CD4-positive, alpha-beta T cell treated with Interleukin-1 beta for 1 hour (primary cell): ENCODE measurements at places on chromosomes 3 and 15.
A peak's percentile ranks its signal among the peaks of the same experiment; 100 is the strongest.

- DNase-seq, result no peak
Measured at GRCh38 chr15:31100738-31101137, 787 bp downstream of the TRPM1 start.

DNA sequence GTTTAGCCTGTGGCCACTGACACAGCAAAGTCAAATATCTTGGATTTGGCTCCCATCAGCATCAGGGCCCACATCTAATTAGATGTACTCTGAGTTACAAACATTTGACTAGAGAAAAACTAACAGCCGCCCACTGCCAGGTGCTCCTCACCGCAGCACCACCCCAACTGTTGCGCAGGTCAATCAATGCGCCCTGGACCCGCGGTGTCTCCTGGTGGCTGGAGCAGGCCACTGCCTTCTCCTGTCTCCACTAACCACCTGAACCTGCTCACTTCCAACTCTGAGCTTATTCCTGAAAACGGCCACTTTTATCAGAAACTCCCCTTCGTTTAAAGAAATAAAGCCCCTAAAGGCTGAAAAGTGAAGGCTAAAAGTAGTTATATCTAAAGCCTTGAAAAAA lies 4.3 kb downstream of the RIOX2 start:
- no peak for DNase-seq

GRCh38 chr15:74170875-74171578 lies 2.5 kb upstream of the ISLR start:
- DNase-seq, result no peak

- no peak for DNase-seq
Measured at GRCh38 chr3:183330881-183331280, 77.8 kb downstream of the B3GNT5 start.

GRCh38 chr3:55085231-55085630 lies 157.4 kb upstream of the LRTM1 start:
- no peak for DNase-seq

- no peak for DNase-seq
Measured at GRCh38 chr3:12231431-12231830, 57.4 kb upstream of the PPARG start.

- DNase-seq, result no peak
Measured at GRCh38 chr3:32630266-32630665, 54.7 kb upstream of the CNOT10 start.

DNA sequence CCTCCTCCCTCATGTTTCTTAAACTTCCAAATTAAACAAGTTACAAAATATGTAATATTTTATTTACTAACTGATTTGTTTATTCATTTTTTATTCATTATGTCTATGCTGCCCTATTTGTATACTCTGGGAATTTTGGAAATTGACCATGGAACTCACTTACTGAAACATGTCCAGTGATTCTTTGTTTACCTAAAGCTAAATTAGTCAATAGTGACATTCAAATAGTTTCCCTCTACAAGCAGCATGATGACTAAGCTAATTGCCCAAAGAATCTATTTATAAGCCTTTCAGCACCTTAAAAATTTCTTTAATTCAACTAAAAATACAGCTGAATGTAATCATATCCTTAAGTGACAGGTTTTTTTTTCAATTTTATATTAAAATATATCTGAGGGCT lies 437.7 kb downstream of the SI start:
- no peak for DNase-seq

- no peak for DNase-seq
Measured at GRCh38 chr15:69325456-69325971, 26.8 kb downstream of the PAQR5 start.

DNA sequence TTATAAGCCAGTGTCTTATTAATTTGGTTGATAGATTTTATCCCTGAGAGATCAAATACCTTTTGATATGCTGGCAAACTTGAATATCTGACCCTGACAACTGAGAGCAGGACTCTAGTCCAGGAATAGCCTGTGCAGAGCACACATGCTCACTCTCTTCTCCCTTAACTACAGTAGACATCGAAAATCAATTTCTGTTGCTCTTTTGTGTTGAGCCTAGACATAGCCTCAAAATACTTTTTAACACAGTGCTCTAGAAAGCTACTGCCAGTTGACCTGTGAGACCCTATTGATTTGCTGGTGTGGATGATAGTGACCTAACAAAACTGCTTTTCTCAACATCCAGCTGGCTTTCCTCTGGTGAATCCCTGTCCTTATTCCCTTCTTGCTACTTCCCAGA lies 86.4 kb upstream of the ANKRD28 start:
- no peak for DNase-seq

DNA sequence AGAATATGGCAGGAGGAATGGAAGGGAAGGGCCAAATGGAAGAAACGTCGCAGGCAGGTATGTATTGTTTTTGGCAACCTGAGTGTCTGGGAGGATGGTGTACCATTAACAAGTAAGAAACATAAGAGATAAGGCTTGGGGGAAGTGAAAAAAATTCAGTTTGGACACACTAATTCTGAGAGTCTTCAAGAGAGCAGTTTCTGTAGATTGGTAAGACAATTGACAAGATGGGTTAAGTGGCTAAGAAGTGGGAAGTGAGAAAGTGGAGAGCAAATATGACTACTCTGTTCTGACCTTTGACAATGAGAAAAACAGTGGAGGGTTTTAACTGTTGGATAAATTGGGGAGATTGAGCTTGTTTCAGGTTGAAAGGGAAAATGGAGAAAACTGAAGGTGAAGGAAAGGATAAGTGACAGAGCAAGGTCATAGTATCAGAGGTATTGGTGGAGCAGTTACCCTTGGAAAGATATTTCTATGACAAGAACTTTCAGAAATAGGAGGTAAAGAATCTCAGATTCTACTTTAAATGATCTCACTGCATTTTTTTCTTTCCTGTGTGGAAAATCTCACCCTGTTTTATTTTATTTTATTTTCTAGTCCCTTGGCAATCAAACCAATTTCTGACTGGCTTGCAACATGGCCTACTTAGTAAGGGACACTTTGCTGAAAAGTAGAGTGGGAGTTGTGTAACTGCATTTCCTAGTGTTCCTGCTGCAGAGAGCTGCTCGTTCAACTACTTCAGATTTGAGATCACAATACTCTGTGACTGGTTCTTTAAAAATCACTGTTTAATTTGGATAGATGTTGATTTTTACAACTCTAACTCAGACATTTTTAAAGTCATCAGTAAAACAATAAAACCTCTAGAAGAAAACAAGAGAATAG lies 23.1 kb upstream of the GABPB1 start:
- DNase-seq, result no peak

DNA sequence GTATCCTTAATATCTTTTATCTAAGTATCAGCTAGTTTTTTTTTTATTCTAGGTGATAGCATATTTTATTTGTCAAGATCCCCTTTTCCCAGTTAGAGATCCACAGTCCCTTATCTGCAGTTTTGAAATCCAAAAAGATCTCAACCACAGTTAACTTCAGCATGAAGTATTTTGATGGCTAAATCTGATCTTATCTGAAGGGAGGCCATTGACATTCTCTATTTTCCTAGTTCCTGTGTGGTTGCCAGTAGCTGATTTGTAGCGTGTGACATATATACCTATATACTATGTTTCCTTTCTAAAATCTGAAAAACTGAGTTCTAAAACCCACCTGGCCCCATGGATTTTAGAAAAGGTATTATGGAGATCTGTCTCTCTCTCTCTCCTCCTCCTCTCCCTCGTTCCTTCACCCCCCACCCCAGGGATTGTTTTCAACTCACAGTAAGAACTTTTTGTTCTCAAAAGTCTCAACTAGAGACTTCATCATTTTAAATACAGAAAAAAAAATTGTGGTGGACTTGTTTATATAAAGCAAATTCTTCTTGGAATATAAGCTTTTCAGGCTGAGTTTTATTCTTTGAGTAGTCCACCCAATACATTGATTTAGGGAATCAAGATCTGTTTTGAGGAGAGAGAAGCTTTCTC lies 12.3 kb downstream of the TCF12 start:
- DNase-seq, result no peak

DNA sequence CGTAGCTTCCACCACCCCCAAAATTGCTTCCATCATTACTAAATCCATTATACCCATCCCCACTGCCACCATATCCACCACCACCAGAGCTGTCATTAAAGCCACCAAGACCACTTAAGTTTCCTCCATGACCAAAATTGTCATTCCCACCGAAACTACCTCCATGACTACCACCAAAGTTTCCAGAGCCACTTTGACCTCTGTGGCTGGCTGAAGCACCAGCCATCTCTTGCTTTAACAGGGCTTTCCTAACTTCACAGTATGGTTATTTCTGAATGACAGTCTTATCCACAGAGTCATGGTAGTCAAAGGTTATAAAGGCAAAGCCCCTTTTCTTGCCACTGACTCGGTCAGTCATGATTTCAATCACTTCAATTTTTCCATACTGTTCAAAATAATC lies 24.3 kb upstream of the DENND4A start:
- no peak for DNase-seq

DNA sequence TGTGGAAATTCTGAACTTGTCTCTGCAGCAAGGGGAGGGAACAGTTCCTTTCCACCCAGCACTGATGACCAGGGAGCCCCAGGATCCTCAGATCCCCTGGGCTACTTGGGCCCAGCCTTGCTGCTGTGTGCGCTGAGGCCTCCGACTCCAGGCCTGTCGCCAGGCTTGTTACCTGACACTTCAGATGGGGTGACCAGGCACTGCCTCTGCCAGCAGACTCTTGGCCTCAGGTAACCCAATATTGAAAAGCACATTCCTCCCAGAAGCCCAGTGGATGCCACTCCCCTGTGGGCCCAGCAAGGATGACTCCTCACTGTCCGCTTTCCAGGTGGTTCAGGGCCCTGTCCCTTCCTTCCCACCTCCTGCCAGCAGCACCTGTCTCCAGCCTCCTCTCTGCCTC lies 3.5 kb upstream of the PLA2G4E start:
- no peak for DNase-seq

- DNase-seq, result no peak
Measured at GRCh38 chr3:35718921-35719320, 79.6 kb downstream of the ARPP21 start.

DNA sequence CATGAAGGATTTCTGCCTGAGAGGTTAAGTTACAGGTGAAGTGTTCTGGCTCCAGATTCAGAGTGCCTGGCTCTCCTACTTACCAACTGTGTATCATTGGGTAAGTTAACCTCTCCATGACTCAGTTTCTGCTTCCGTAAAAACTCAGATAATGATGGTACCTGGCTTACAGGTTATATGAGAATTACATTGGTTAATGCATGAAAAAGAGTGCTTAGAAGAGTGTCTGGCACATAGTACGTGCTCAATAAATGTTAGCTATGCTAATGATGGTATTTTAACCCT lies 23.8 kb downstream of the CFAP161 start:
- DNase-seq, result no peak

DNA sequence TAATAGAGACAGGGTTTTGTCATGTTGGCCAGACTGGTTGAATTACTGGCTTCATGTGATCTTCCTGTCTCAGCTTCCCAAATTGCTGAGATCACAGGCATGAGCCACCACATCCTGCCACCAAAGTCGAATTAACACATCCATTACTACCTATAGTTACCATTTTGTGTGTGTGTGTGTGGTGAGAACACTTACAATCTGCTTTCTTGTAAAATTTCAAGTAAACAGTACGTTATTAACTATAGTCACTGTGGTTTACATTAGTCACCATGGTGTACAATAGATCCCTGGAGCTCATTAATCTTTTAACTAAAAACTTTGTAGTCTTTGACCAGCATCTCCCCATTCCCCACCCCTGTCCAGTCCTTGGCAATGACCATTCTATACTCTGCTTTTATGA lies 270.0 kb downstream of the NAALADL2 start:
- no peak for DNase-seq

DNA sequence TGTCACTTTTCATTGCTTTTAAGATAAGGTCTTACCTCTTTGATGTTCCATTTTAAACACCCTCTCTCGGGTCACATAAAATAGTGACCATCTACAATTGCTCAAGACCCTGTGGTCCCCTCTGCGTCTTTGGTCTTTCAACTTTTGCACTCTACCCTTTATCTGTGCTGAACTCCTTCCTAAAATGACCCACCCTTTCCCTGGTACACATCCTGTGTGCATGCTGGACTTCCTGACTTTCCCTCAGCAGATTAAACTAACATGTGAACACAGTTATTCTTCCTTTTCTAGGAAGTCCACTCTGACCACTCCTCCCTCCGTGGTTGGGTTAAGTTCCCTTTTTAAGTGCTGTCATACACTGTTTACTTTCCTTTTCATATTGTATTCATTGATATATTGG lies 414.2 kb downstream of the GABRB3 start:
- no peak for DNase-seq

DNA sequence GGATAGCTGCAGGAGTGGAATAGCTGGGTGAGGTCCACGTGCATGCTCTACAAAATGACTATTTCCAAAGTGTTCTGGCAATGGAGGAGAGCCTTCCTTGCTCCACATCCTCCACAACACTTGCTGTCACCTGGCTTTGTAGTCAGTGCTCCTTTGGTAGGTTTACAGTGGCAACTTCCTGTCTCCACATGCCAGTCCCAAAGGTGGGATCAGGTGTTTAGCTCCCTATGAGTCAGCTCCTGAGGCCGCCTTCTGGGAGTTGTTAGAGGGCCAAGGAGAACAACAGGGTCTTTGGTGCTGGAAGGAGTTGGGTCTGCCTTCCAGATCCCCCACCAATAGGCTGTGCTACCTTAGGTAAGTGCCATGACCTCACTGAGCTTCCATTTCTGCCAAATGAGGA lies 15.3 kb upstream of the LIMD1 start:
- no peak for DNase-seq

DNA sequence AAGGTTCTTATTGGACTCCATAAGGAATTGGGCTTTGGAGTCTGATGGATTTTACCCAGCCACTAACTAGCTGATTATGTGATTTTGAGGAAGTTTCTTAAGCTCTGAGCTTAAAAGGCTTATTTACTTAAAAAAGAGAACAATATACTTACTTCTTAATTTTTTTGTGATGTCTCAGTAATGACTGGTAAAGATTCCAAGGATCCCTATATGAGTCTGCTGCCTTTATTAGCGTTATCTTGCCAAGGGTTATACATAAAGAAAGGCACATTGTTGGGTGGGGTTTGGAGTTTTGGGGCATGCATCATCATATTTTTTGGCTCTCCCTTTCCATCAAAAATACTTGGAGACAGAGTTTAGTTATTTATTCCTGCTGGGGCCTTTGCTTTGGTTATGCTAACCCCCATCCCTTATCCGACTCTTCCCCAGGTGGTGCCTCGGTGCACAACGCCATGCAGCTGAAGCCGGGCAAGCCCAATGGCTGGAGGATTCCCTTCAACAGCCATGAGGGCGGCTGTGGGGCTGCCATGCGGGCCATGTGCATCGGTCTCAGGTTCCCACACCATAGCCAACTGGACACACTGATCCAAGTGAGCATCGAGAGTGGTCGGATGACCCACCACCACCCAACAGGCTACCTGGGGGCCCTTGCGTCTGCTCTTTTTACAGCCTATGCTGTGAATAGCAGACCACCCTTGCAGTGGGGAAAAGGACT lies 6.7 kb downstream of the ADPRH start:
- DNase-seq, result no peak

- DNase-seq, result no peak
Measured at GRCh38 chr15:94252906-94253491, 21.6 kb downstream of the MCTP2 start.

GRCh38 chr15:30791239-30792175 lies 112.2 kb upstream of the FAN1 start:
- no peak for DNase-seq

GRCh38 chr15:22954798-22955543 lies 25.2 kb downstream of the CYFIP1 start:
- no peak for DNase-seq

- DNase-seq, result peak; percentile 60
Measured at GRCh38 chr15:88635318-88635717, 3.5 kb upstream of the ISG20 start.

- no peak for DNase-seq
Measured at GRCh38 chr3:97996988-97997387, 24.8 kb upstream of the RIOX2 start.

- DNase-seq, result no peak
Measured at GRCh38 chr3:177772908-177773557, 575.8 kb upstream of the TBL1XR1 start.
